Stimulated activated CD8-positive, alpha-beta memory T cell treated with anti-CD3 and anti-CD28 coated beads, Interleukin-15, amount 100 ng/mL, for 24 hours (primary cell): ENCODE measurements at places on chromosomes 5 and 9.

DNA sequence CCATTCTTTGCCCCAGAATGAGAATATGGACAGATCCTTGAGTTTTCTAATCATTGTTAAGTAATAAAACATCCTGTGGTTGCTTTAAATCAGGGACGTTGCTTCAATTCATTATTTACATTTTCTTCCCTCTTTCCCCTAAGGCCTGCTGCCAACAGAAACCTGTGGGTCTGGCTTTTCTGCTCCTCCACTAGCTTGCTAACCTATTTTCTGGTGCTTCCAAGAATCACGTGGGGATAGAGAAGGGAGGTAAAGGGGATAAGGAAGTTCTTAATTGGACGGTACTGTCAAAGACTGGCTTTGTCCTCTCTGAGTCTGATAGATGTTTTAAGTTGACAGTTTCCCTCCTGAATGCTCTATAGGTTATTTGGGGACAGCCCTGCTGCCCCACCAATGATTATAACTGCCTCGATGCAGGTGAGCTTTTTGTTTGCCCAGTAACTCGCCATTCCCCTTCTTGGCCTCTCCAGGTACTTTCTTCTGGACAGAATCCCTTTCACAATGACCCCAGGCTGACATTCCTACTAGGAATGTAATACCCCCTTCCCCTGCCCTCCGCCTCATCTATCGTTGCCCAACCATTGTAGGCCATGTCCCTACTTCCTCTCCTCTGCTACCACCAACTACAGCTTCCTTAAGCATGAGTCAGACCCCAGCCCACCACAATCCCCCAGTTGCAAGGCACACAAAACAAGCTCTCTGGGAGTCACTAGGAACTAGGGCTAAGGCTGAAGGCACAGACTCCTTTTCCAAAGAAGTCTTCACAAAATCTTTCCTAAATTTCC is 19.9 kb upstream of the CPEB4 start:
- DNase-seq: no peak

- no peak for DNase-seq
Observed at GRCh38 chr5:125232779-125233230, 486.4 kb upstream of the ZNF608 start.

- no peak for DNase-seq
Observed at GRCh38 chr5:11258001-11258400, 497.0 kb upstream of the DAP start.

DNA sequence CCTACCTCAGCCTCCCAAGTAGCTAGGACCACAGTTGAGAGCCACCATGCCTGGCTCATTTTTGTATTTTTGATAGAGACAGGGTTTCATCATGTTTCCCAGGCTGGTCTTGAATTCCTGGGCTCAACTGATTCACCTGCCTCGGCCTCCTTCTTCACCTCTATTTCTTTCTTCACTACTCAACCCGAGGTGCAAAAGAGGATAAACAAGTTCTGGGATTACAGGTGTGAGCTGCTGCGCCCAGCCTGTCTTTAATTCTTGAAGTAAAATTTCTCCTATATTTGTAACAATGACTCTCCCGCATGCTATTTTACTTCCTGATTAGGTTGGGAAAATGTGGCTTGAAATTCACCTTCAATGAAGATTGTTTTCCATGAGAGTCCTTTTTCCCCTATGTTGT is 46.4 kb downstream of the CAST start:
- no peak for DNase-seq

DNA sequence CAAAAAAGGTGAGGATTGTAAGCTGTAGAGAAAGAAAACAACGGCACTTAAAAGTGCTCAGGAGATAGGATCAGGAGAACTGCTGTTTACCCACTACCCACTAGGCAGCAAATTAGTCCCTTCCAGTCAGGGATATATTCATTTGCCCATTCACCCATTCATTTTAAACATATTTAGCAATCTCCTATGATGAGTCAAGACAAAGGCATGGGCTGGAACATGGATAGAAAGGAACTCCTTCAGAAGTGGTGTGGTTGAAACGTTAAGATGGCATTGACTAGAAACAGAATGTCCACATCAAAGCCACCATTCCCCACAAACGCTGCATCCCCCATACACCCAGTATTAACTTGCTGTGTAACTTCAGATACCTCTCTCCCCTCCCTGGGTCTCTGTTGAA is 225.7 kb downstream of the ASTN2 start:
- no peak for DNase-seq

GRCh38 chr9:121577166-121577565 is 74.3 kb upstream of the DAB2IP start:
- no peak for DNase-seq

DNA sequence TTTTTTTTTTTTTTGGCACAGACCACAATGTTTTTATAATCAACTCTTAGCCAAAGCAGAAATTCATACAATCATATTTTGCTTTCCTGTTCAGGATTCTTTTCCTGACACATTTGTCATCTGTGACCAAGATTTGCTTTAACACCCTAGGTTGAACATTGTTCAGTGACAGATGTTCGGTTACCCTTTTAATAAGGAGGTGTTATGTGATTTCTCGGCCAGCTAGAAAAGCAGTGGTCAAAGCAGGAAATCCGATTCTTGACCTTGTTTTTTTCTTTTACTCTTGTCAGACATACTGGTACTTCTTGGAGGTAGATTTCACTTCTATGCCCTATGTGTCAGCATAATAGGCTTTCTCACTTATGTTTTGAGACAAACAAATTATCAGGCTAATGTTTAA is 335.3 kb upstream of the ACTBL2 start:
- no peak for DNase-seq

GRCh38 chr5:139631520-139632165 is 16.5 kb upstream of the CXXC5 start:
- no peak for DNase-seq

GRCh38 chr9:128902351-128903078 is 18.3 kb upstream of the PHYHD1 start:
- DNase-seq: peak; percentile 53

DNA sequence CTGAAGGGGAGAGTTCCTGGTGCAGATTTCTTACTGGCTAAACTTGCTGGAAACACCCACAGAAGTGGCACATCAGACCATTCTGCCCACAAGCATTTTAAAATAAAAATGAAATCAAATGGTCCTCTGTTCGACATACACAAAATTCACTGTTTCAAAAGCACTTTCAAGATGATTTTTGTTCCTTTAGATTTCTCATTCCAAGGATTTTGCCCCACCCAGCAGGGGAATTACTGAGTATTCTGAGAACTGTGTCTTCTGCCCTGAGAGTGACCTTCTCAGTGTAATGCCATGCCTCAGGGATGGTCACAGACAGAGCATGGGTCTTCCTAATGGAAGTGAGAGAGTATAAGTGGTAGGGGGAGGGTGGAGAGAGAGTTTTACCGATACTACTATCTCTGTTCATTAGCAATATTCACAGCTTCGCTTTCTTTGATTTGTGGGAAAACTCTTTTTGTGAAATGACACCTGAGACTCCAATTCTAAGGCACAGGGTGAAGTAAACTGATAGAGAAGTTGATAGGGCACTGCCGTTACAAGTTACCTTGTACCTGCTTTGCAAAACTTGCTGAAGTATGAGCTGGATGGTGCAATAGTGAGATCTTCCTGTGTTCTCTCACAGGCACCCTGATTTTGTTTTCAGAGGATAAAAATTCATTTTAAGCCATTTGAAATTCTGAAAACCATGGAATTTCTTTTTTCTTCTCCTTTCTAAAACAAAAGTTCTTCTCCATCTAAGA is 95.8 kb upstream of the CD180 start:
- no peak for DNase-seq
